ENCODE measurements at places on chromosomes 3 and 15. TPM values are rescaled to one million over a fixed set of nuclear protein-coding genes. Genes with fewer than 3 reads are reported as not detected.

GRCh38 chr3:30232142-30232541, 374.3 kb upstream of the TGFBR2 start:
- no peaks in the 10 kb centered on the region for H3K27me3 ChIP-seq
- no peak for DNase-seq
- H3K4me3 ChIP-seq, result peak overlapping the region; percentile 30
- H3K27ac ChIP-seq, result no peak overlapping the region
- H3K36me3 ChIP-seq, result no peaks in the 10 kb centered on the region

TTLL13 gene
- total RNA-seq, result 0.36 TPM

PPM1L gene
- 15.2 TPM for total RNA-seq

ARHGEF26 gene
- total RNA-seq, result 0.14 TPM

All from natural killer cell treated with Interleukin-12 subunit alpha and Interleukin-12 subunit beta and Interleukin-15 and Interleukin-18, amount 100 ng/mL, for 72 hours (primary cell).